Karpas-422 (cell line): ENCODE measurements at places on chromosomes 12 and 14.
A peak's percentile ranks its signal among the peaks of the same experiment; 100 is the strongest.

- no peak for DNase-seq
Observed at GRCh38 chr12:115088328-115088994, 404.5 kb upstream of the TBX3 start.

DNA sequence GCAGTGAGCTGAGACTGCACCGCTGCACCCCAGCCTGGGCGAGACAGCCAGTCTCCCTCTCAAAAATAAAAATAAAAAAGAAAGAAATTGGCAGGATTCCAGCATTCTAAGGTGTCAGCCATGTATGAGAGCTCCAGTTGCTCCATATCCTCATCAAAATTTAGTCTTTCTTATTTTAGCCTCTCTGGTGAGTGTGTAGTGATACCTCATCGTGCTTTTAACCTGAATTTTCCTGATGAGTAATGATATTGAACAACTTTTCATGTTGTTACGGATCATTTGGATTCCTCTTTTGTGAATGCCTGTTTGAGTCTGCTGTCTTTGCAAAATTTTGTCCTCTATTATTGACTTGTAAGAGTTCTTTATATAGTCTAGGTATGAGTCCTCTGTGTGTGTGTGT lies 28.5 kb downstream of the CCDC60 start:
- DNase-seq: no peak

DNA sequence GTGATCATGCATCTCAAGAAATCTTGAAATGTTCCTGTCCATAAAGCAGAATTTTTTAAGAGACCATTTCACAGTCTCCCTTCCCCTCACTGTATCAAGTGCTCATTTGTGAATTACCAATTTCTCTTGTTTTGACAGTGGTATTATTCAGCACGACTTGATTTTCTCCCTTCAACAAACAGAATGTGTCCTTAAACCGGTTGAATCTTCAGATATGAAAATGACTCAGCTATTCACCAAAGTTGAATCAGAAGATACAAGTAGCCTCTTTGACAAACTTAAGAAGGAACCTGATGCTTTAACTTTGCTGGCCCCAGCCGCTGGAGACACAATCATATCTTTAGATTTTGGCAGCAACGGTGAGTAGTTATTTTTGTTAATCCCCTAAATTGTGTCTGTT lies 25.5 kb upstream of the SNAPC1 start:
- DNase-seq: no peak

DNA sequence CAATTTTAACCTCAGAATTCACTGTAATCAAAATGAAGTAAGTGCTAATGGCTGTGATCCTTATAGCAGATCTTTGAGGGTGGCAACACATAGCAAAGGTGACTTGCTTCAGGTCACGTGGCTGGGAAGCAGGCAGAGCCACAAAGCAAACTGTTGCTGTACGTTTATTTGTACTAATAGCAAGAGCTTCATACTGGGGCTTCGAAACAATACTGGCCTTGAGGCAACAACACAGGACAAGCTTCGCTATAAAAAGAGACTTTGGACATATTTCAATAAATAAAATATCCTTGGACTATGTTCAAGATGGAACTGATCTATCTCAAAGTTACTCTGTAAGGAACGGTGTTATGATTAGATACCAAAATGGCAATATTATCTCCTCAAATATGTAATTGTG lies 44.6 kb downstream of the MSRB3 start:
- no peak for DNase-seq

GRCh38 chr12:119836781-119837180 lies 40.3 kb downstream of the CIT start:
- DNase-seq: no peak

DNA sequence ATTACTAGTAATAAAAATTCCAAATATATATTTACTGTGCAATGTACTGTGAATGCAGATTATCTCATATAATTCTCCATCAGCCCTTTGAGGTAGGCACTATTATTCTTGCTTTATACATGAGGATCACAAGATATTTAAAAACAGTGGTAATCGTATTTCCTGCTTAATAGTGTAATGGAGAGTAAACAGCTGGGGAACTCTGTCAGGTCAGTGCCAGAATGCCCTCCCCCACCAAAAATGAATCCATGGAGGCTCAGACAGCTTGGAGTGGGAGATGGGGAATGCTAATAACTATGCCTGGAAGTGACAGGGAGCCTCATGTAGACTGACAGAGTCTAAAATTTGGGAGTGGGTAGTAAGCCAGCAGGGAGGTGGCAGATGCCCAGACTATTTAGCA lies 153.6 kb downstream of the PAH start:
- no peak for DNase-seq

- DNase-seq: no peak
Observed at GRCh38 chr12:59499774-59500173, 96.1 kb upstream of the SLC16A7 start.

DNA sequence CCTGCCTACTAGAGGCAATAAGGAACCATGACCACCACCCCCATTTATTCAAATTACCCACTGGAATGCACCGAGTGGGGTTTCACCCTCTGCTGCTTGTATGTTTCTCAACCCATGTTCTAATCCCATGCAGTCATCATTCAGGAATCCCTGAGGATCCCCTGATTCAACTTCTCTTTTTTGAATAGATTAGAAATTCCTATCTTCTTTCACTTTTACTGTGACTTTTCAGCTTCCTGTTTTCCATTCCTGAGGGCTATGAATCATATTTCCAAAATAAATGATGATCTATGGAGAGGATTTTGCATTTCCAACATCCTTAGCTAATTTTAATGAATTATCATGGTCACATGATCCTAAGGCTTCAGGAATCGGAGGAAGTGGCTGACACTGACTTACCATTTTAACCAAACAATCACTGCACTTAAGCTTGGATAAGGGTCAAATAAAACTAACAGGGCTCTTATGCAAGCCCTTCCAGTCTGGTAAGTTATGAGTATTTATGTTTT lies 19.4 kb upstream of the P2RX4 start:
- peak; percentile 38 for DNase-seq

DNA sequence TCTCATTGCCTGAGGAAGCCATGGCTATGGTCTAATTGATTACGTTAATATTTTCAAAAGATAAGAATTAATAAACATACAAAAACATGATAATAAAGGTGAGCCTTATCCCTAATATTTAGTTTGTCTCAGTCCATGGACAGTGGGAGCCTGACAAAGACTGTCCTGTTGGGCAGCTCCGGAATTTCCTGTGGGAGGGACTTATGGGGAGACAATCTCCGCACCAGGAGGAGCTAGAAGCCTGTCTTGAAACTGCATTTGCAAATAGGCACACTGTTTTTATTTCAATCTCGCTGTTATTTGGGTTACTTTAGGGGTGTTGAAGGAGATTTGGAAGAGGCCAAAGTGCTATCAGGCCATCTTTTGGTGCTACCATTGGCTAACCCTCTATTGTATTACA lies 50.8 kb upstream of the ZDHHC17 start:
- no peak for DNase-seq

DNA sequence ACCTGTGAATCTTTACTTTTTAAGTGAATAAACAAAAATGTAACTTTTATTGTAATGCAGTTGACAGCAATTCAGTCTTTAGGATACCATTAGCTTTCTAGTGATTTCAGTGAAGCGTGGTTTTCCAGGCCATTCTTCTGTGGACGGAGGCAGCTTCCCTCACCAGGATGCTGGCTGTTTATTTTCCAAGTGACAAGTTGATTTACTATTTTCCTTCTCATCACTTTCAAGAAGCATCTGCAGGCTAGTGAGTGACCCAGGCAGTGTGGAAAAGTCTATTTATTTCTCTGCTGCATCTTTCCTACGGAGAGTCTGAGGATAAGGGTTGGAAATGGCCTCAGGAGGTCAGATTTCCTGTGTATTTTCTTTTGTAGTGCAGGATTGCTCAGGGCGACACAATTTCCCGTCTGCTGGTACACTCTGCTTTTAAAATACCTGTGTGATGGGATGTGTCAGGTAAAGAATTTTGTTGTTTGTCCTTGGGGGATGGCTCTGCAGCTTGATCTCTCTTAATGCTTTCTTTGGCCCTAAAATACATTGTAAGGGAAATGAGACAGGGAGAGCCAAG lies 467.8 kb downstream of the NRXN3 start:
- DNase-seq: no peak

- DNase-seq: no peak
Observed at GRCh38 chr14:79096811-79097210, 926.6 kb downstream of the NRXN3 start.

DNA sequence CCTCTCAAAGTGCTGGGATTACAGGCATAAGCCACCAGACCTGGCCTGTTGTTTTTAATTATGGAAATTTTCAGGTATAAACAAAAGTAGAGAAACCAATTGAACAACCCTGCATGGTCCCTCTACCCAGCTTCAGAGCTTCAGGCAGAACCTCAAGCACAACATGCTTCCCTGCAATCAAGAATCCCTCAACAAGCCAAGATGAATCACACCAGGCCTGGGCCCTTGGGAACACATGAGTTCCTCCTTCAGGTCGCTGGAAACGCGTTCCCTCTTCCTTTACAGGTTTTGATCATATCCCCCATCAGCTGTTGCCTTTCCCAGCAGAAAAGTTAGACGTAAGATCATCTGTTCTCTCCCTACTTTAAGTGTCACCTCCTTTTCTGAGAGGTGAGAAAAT lies 20.5 kb upstream of the CORO1C start:
- DNase-seq: no peak

DNA sequence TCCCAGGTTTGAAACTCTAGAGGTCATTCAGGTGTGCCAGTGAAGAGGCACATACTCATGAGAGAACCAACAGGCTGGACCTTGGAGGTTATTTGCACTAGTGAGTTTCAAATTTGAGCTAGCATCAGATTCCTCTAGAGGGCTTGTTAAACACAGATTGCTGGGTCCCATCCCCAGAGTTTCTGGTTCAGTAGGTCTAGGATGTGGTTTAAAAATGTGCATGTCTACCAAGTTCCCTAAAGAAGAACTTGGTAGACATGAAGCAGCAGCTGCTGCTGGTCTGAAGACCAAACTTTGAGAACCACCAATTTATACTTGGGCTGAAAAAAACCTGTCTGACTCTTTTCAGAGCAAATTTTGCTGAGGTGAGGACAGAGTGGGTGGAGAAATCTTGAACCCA lies 61.7 kb downstream of the SUSD6 start:
- DNase-seq: peak; percentile 88

- no peak for DNase-seq
Observed at GRCh38 chr14:105151084-105151837, 17.3 kb downstream of the JAG2 start.

DNA sequence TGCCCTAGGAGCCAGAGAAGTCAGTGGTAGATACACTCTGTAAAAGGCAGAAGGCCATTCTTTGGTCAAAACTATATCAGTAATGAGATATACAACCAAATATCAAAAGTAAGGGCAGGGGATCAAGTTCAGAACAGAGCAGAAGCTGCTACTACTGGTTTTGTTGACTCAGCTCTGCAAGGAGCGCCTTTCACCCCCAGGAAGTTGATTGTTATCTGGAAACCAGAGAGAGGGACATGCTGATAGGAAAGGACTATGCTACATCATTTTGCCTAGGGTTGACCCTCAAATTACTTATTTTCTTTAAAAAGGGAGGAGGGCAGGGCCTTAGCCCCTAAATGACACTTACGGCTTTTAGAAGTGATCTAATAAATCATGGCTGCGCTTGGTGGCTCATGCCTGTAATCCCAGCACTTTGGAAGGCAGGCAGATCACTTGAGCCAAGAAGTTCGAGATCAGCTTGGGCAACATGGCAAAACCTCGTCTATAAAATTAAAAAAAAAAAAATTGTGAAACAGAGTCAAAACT lies 194.0 kb downstream of the KLHL28 start:
- no peak for DNase-seq

DNA sequence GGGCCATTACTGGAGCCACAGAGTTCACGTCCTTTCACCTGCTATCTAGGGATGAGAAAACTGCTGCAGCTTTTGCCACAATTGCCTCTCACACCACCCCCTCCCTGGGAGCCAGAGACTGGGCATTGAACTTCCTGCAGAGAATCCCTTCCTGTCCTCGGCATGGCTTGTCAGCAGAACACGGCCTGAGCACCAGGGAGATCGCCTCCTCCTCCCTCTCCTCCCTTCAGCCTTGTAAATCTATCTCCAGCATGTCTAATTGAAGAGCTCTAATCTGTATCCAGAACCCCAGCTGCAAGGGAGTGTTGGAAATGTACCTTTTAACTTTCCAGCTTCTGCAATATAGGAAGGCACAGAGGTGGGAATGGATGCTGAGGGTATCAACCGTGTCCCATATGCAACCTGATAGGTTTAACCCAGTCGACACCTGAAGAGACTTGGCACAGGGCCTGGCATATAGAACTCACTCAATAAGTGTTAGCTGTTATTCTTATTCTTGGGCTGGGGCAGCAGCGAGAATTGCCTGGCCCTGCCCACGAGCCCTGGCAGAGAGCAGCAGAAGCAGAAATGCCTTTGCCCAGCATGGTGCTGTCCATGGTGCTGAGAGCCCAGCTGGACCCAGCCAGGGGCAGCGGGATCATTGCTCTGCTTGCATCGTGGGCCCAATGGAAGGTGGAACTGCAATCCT lies 26.8 kb downstream of the TMEM63C start:
- peak; percentile 81 for DNase-seq

DNA sequence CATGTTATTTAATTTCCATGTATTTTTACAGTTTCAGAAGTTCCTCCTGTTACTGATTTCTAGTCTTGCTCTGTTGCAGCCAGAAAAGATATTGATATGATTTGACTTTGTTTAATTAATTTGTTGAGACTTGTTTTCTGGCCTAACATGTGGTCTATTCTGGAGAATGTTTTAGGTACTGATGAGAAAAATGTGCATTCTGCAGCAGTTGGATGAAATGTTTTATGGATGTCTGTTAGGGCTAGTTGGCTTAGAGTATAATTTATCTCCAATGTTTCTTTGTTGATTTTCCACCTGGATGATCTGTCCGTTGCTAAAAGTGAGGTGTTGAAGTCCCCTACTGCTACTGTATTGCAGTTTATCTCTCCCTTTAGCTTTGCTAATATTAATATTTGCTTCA lies 54.4 kb downstream of the GPR137C start:
- no peak for DNase-seq

DNA sequence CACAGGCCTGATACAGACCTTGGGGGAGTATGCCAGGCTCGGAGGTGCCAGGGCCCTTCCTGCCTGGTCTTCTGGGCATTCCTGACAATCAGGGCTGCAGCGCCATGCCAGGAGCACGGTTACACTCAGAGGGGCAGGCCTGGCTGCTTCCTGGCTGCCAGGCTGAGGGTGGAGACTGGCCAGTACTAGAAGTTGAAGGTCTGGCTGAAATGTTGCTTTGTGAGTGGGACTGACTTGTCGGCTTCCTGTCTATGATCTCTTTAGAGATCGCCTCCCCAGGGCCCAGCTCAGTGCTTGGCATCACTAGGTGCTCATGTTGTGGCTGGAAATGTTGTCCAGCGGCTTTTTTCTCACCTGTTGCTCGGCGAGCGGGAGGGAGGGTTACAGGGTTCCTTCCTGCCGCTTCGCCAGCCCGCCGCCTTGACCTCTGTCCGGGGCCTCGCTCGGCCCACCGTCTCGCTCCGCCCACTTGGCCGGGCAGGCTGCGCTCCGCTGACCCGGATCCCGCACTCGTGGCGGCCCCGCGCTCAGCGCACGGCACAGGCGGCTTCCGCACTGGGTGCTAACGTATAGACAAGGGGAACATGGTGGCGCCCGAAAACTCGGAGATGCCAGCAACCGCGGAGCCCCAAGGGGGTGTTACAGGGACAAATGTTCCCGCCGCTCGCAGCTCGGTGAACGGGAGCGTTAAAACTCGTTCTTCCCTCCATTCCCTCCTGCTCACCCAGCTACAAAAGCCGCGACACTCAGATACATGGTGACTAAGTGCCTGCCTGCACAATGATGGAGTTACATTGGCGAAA lies 32.6 kb downstream of the PAPLN start:
- DNase-seq: peak; percentile 76
